ENCODE measurements at places on chromosomes 1 and 21. TPM values are rescaled to one million over a fixed set of nuclear protein-coding genes. Genes with fewer than 3 reads are reported as not detected.

SLC37A1 gene
- total RNA-seq: 21.9 TPM

ITLN1 gene
- not detected for total RNA-seq

FH gene
- 101 TPM for total RNA-seq

SAMD13 gene
- 0.34 TPM for total RNA-seq

CRABP2 gene
- total RNA-seq: 1.4 TPM

FAM177B gene
- total RNA-seq: not detected

- DNase-seq: no peak
- peaks cover 35% of the 10 kb centered on the region for H3K4me1 ChIP-seq
- H3K36me3 ChIP-seq: peaks cover 28% of the 10 kb centered on the region
- no peak overlapping the region for H3K27ac ChIP-seq
- no peaks in the 10 kb centered on the region for H3K27me3 ChIP-seq
These were observed 52.9 kb downstream of the LRRC8D start for GRCh38 chr1:89873770-89874169.

DNA sequence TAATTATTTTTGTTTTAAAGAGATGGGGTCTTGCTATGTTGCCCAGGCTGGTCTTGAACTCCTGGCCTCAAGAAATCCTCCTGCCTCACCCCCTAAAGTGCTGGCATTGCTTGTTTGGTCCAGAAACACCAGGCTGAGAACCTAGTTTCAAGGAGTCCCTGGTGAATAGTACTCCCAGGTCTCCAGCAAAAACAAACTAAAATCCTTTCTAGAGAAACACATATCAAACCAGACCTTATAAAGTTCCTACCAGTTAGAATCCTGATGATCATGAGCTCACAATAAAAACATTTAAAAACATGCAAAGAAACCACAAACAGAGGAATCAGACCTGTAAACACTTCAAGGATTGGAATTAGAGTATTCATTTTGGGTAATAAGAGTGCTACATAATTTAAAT, 34.4 kb upstream of the PADI1 start:
- peaks cover 4% of the 10 kb centered on the region for H3K27me3 ChIP-seq
- no peaks in the 10 kb centered on the region for H3K36me3 ChIP-seq
- H3K27ac ChIP-seq: no peak overlapping the region
- no peaks in the 10 kb centered on the region for H3K4me1 ChIP-seq
- H3K4me3 ChIP-seq: no peak overlapping the region
- no peak for DNase-seq

DNA sequence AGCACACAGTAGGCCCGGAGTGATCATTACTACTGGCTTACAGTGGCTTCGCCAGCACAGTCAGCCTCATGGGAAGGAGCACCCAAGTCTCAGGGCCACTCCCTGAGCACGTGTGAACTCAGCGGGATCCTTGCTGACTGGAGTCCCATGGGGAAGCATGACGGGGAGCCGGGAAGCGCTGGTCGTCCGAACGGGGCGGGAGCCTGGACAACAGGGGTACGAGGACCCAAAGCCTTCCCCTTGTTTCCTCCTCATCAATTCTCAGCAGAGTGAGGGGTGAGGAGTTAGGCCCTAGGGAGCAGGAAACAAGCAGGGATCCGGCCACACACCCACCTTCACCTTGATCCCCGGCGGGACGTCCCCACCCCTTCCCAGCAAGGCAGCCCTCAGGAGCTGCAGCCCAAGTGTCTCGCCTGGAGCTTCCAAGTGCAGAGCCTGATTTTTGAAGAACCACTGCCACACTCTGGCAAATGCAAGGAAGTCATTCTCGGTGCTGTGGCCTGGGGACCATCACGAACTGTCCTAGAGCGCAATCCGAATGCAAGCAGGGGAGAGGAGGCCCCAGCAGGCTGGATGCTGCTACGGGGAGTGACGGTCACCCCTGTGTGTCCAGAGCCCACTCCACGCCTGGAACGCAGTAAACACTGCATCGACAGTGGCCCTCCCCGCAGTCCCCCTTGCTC, 35.5 kb downstream of the TOMM20 start:
- no peak overlapping the region for H3K4me3 ChIP-seq
- no peaks in the 10 kb centered on the region for H3K27me3 ChIP-seq
- peaks cover 13% of the 10 kb centered on the region for H3K4me1 ChIP-seq
- no peaks in the 10 kb centered on the region for H3K36me3 ChIP-seq
- H3K27ac ChIP-seq: no peak overlapping the region

DNA sequence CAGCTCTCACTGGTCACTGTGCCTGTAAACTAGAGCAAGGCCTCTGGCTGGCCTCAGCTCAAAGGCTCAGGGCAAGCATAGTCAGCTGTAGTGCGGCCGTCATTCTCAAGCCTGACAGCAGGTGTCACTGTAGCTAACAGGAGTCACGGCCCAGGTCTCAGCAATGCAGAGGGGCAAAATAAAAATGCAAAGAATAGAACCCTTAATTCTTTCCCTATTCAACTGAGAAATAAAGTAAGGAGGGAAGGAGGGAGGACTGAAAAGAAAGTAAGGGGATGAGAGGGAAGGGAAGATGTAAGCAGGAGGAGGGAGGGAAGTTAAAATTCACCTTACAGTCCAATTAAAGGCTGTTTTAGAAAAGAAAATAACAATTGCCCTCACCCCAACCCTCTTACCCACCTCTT, 106.1 kb downstream of the KIAA0319L start:
- H3K27ac ChIP-seq: peak overlapping the region; percentile 71
- H3K36me3 ChIP-seq: peaks cover 42% of the 10 kb centered on the region
- H3K4me1 ChIP-seq: peaks cover 48% of the 10 kb centered on the region
- H3K27me3 ChIP-seq: no peaks in the 10 kb centered on the region
- DNase-seq: peak; percentile 65
- H3K4me3 ChIP-seq: no peak overlapping the region

Data from activated T-helper 1 cell treated with anti-CD3 and anti-CD28 coated beads, Interleukin-12 subunit alpha, Interleukin-12 subunit beta, Interleukin-2, Interleukin-4 antibody, amounts not matched to agents 30 ng/mL and 10 ng/mL and 1 ng/mL, durations not matched to agents 14 hours and 24 hours and 36 hours (primary cell).